ENCODE measurements at places on chromosomes 11 and 22.

DNA sequence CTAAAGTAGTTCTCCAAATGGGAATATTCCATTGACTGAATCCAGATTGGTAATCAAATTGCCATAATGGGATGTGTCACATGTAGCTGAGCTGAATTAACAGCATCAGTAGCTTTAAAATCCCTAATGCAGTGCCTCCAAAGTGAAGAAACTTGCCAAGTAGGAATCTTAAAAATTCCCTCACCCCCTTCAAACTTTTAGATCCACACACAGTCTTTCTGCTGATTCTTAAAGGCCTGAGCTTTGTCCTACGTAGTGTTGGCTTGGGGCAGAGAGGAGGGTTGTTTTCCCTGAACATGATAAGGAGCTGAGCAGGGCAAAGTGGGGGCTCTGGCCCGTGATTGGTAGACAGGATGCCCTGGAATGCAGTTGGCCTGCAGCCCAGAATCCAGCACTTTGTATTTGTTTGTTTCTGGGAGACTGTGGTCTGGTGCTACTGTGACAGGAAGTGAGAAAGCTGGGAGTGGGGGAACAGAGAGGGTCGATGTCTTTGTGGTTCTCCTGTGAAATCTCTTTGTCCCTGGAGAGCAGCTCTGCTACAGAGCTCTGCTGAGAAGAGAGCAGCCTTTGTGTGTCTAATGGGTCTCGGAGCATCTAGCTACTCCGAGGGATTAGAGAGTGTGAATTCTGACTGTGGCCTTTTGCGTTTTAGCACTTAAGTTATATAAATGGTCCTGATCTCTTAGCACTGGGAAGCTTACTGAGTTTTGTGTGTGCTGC lies 16.9 kb downstream of the CTNND1 start:
- DNase-seq = no peak

- DNase-seq = no peak
Observed at GRCh38 chr11:69380451-69380901, 86.5 kb downstream of the MYEOV start.

DNA sequence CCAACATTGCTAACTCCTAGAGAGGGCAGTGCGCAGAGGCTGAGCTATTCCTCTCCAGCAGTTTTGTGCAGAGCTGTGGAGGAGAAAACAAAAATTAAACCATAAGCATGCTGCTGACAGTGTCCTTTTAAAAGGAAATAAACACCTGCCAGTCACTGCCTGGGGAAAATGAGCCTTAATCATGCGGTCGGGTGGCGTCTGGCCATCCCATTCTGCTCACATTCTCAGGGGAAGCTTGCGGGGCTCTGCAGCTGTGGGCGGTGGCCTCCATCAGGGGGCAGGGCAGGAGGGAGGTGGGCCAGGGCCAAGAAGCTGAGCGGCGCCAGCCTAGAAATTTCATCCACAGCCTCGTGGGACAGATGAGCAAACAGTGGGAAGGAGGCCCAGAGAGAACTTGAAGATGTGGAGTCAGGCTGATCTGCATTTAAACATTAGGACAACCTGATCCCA lies 71.0 kb upstream of the TP53I11 start:
- DNase-seq = no peak

- no peak for DNase-seq
Observed at GRCh38 chr11:110379261-110379660, 50.5 kb upstream of the FDX1 start.

GRCh38 chr11:2210366-2211112 lies 38.9 kb upstream of the TH start:
- DNase-seq = no peak

DNA sequence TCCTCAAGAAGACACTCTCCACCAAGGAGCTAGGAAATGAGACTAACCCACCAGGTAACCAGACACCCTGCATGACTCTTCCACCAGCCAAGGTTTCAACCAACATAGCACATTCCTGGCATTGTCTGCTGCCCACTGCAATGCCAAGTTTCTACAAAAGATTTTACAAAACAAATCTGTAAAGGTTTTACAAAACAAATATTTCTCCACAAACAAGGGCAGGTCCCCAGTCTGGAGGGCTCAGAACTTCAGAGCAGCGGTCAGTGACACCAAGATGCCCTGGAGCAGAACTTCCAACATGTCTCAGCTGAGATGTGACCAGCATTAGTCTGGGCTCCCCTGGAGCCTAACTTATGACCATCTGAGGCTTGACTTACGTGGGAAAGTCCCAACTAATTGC lies 14.0 kb downstream of the GALNT18 start:
- no peak for DNase-seq

DNA sequence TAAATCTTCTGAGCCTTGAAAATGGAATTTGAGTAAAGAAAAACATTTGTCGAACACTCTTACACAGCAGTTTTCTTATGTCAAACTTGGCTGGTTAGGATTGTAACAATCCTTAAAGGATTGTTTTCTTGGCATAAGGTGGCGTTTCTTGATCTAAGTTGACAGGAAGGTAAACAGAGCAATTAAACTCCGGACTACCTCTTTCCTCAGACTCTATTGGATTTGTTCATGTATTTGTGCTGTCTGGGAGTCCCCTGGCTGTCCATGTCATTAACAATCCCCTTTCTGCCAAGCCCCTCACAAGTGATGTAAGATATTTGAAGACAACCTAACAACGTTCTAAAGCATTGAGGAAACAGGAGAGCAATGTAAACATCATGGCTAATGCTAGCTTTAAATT lies 222.5 kb upstream of the SNX19 start:
- DNase-seq = no peak

DNA sequence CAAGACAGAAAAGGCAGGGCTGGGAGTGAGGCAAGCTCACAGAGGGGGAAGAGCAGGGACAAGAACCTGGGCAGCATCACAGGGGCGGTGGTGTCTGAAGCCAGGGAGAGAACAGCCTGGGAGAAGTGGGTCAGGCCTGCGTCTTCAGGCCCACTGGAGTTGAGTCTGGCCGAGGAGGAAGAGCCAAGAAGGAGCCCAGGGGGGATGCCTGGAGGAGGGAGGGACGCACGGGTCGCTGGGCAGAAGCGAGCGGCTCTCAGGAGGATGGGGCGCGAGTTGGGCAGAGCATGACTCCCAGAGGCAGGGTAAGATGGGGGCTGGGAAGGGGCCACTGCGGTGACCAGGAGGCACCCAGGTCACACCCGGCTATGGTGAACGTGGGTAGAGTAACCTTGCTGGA lies 18.5 kb downstream of the LRFN4 start:
- no peak for DNase-seq

GRCh38 chr11:93143186-93143585 lies 54.6 kb downstream of the SLC36A4 start:
- no peak for DNase-seq

DNA sequence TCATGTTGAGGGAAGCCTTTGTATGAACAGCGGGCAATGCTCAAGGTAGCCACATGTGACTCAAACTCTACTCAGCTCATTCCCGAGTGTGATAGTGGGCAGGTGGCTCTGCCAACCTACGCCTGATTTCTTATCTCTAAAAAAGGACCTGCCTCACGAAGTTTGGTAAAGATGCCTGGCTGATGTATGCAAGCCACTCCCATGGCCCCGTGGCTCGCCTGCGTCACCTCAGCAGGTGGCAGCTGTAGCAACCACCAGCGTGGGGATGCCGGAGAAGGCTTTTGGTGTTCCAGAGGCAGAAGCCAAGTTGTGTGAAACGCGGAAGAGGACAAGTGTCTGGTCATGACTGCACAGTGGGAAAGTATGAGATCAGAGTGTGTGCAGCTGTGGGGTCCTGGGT lies 5.4 kb downstream of the FADS2 start:
- DNase-seq = no peak
